ENCODE measurements at places on chromosomes 12 and 14. TPM values are rescaled to one million over a fixed set of nuclear protein-coding genes. Genes with fewer than 3 reads are reported as not detected.

Gene INSM2
- not detected for total RNA-seq

GRCh38 chr12:17015501-17015900, 409.5 kb upstream of the LMO3 start:
- no peaks in the 10 kb centered on the region for H3K4me1 ChIP-seq
- H3K27me3 ChIP-seq, result no peaks in the 10 kb centered on the region
- no peaks in the 10 kb centered on the region for H3K36me3 ChIP-seq
- DNase-seq, result no peak
- no peak overlapping the region for H3K4me3 ChIP-seq

DNA sequence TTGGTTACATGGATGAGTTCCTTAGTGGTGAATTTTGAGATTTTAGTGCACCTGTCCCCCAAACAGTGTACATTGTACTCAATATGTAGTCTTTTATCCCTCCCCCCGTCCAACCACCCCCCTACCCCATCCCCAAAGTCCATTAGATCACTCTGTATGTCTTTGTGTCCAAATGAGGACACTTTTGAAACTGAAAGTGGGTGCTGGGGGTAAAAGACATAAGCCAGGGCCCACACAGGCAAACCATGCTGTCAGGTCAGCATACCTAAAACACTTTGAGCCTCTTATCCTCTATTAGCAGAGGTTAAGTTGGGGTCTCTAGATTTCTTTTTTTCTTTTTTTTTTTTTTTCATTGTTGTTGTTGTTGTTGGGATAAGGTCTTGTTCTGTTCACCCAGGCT, 31.3 kb upstream of the KICS2 start:
- H3K4me3 ChIP-seq, result no peak overlapping the region
- no peak overlapping the region for H3K27ac ChIP-seq
- H3K4me1 ChIP-seq, result no peaks in the 10 kb centered on the region
- DNase-seq, result no peak
- H3K36me3 ChIP-seq, result no peaks in the 10 kb centered on the region
- no peaks in the 10 kb centered on the region for H3K27me3 ChIP-seq

GRCh38 chr14:49703965-49704364, 11.0 kb downstream of the KLHDC1 start:
- no peaks in the 10 kb centered on the region for H3K27me3 ChIP-seq
- H3K4me3 ChIP-seq, result no peak overlapping the region
- no peak for DNase-seq
- no peak overlapping the region for H3K27ac ChIP-seq
- H3K36me3 ChIP-seq, result no peaks in the 10 kb centered on the region

- peaks cover 6% of the 10 kb centered on the region for H3K36me3 ChIP-seq
- H3K27ac ChIP-seq, result peak overlapping the region; percentile 39
- H3K27me3 ChIP-seq, result no peaks in the 10 kb centered on the region
- H3K4me1 ChIP-seq, result peaks cover 17% of the 10 kb centered on the region
- peak; percentile 73 for DNase-seq
Observed at GRCh38 chr12:42564556-42564955, 25.0 kb downstream of the PRICKLE1 start.

GRCh38 chr14:100575266-100575995, 11.8 kb downstream of the BEGAIN start:
- H3K4me3 ChIP-seq, result no peak overlapping the region
- no peaks in the 10 kb centered on the region for H3K36me3 ChIP-seq
- no peak for DNase-seq
- H3K4me1 ChIP-seq, result no peaks in the 10 kb centered on the region
- H3K27me3 ChIP-seq, result no peaks in the 10 kb centered on the region

DNA sequence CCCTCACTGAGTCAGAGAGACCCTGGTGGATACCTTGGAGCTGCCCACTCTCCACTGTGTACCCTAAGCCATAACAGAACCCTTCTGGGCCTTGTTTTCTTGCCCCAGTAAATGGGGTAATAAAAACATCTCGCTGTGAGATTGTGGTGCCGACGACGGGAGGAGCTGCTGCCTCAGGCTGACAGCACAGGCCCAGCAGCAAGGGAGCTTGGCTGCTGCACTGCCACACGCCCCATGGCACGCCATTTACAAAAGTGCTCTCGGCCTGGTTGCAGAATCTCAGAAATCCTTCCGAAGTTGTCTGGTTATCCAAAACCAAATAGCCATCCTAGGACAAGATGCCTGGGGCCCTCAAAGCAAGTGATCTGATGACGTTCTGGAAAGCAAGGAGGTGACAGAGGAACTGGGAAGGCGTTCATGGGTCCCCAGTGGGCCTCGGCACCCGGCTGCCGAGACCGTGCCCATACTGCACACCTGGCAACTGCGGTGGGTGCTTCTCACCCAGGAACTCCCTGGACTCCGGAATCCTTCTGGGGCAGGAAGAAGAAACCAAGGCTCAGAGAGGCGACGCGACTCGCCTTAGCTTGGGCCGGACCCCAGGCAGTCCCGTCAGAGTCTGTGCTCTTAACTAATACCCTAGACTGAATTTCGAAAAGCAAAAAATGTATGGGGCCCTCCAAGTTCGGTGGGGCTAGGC, 26.7 kb downstream of the CHGA start:
- peaks cover 3% of the 10 kb centered on the region for H3K27me3 ChIP-seq
- no peak overlapping the region for H3K27ac ChIP-seq
- H3K4me3 ChIP-seq, result no peak overlapping the region
- peaks cover 4% of the 10 kb centered on the region for H3K4me1 ChIP-seq
- DNase-seq, result no peak

GRCh38 chr14:64806202-64806861, 73.4 kb downstream of the SPTB start:
- peak overlapping the region; percentile 26 for H3K4me3 ChIP-seq
- peak; percentile 97 for DNase-seq
- H3K27me3 ChIP-seq, result no peaks in the 10 kb centered on the region

- H3K27me3 ChIP-seq, result no peaks in the 10 kb centered on the region
- H3K36me3 ChIP-seq, result no peaks in the 10 kb centered on the region
- no peak for DNase-seq
- H3K4me3 ChIP-seq, result no peak overlapping the region
Observed at GRCh38 chr12:97363693-97364092, 98.9 kb upstream of the RMST start.

Gene ASPG
- total RNA-seq, result not detected

DNA sequence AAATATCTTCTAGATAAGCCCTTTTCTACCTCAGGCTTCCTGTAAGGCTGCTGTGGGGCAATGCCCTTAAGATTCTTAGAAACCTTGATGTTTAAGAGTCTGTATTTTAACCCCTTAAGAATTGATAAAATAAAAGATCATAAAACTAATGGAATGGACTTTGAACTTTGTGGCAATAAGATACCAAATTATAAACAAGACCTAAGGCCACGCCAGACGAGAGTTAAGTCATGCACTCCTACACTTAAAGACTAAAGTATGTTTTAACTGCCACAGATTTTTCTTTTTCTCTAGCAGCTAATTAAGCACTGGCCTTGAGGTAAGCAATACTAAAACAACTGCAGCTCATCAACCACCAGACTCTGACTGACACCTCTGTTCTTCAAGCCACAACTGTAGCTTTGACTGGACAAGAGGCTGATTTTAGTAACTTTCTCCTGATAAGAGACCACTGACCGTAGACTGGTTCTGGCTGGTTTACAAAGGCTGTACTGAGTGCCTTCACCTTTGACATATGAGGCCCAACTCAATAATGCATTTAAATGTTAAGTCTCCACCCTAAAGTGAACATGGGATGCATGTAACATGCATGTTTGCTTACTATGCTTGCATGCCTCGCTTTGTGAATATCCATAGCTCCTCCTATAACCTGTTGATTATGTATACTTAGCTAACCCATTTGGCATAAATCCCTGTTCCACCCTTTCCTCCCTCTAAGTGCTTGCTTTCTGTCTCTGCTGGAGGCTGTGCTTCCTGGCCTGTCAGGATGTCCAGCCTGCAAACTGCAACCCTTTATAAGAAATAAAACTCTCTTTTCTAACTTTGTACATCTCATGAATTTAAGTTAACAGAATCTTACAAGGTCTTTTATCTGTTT, 71.9 kb downstream of the KLHL28 start:
- no peaks in the 10 kb centered on the region for H3K4me1 ChIP-seq
- H3K4me3 ChIP-seq, result no peak overlapping the region
- no peak overlapping the region for H3K27ac ChIP-seq
- no peaks in the 10 kb centered on the region for H3K27me3 ChIP-seq
- no peaks in the 10 kb centered on the region for H3K36me3 ChIP-seq

Gene ALDH2
- total RNA-seq, result 79.2 TPM

Gene PRH2
- not detected for total RNA-seq

Measured in astrocyte (in vitro differentiated cells and primary cell).